ENCODE measurements at places on chromosomes 4 and X. TPM values are rescaled to one million over a fixed set of nuclear protein-coding genes. Genes with fewer than 3 reads are reported as not detected.

The FGFR3 gene
- 1.4 TPM for total RNA-seq

The CLNK gene
- not detected for total RNA-seq

The CXXC4 gene
- not detected for total RNA-seq

The FAM47B gene
- total RNA-seq = not detected

The ARHGAP4 gene
- total RNA-seq = 16.0 TPM

The GK gene
- 1.7 TPM for total RNA-seq

The ITIH6 gene
- total RNA-seq = not detected

The HTR2C gene
- not detected for total RNA-seq

The STARD8 gene
- 46.4 TPM for total RNA-seq

The STATH gene
- total RNA-seq = not detected

The EGFL6 gene
- total RNA-seq = not detected

The YIPF7 gene
- total RNA-seq = not detected

The SHISA3 gene
- total RNA-seq = 2.7 TPM

The PDHA2 gene
- total RNA-seq = not detected

The NPY2R gene
- not detected for total RNA-seq

The SOD3 gene
- not detected for total RNA-seq

The MMAA gene
- 6.1 TPM for total RNA-seq

The ERAS gene
- not detected for total RNA-seq

The SPIN2A gene
- 0.17 TPM for total RNA-seq

The RHOXF2 gene
- total RNA-seq = not detected

The HOPX gene
- total RNA-seq = 2.6 TPM

The INTS12 gene
- 14.0 TPM for total RNA-seq

The TCEANC gene
- total RNA-seq = 1.7 TPM

The MAGEA9B gene
- total RNA-seq = not detected

The NEIL3 gene
- total RNA-seq = 2.4 TPM

The SFRP2 gene
- not detected for total RNA-seq

The AP1S2 gene
- 158 TPM for total RNA-seq
